ENCODE measurements at places on chromosomes 5 and 9.

DNA sequence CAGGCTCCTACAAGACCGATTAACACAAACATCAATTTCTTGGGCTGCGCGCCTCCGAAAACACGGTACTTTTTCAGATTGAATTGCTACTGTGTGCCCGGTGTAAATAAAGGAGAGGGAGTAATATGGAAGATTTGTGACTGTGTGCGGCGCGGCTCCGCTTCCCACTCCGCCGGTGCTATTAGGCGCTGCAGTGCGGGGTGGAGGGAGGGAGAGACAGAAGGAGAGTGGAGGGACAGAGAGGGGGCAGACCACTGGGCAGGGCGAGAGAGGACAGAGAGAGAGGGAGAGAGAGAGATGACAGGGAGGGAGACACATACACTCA, 24.7 kb upstream of the RNU6ATAC start:
- no peak for DNase-seq

GRCh38 chr5:106269252-106269843, 1401.4 kb downstream of the EFNA5 start:
- no peak for DNase-seq

DNA sequence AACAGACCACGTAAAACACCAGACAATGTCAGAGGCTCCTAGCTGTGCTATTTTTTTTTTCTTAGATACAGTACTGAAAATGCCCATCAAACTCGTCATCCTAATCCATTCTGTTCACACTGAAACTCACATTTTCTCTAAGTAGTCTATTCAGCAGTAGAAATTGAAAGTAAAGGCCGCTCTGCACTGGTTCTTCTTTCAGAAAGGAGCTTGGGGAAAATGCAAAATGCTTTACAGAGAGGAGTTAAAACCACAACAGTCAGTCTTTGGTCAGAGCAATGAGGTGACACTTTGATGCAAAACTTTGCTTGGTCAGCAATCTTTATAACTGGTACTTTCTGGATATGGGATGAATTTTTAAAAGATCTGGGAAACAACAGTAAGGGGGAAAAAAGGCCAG, 43.8 kb upstream of the SUSD1 start:
- DNase-seq = no peak

GRCh38 chr5:31755676-31756230, 116.8 kb downstream of the PDZD2 start:
- no peak for DNase-seq

GRCh38 chr9:104386425-104387069, 117.5 kb upstream of the OR13F1 start:
- DNase-seq = no peak

DNA sequence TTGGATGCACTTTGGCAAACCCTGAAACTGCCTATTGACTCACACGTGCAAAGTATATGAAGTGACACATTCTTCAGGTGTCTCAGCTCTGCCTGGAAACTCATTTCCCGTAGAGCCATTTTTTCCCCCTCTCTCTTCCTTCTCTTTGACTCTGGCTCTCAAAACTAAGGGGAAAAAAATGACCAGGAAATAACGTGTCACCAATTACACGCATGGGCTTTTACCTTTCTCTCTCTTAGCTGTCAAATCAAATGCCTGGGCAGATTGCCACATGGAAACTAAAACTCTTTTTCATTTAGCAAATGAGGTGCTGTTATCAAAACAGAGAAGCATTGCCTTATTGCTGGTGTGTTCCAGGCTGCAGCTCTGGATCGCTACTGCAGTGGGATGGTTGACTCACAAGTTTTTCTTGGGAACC, 18.3 kb upstream of the IFNK start:
- DNase-seq = no peak

Data from colonic mucosa (tissue), 4 donors.